ENCODE measurements at places on chromosomes 7 and 10. TPM values are rescaled to one million over a fixed set of nuclear protein-coding genes. Genes with fewer than 3 reads are reported as not detected.

DNA sequence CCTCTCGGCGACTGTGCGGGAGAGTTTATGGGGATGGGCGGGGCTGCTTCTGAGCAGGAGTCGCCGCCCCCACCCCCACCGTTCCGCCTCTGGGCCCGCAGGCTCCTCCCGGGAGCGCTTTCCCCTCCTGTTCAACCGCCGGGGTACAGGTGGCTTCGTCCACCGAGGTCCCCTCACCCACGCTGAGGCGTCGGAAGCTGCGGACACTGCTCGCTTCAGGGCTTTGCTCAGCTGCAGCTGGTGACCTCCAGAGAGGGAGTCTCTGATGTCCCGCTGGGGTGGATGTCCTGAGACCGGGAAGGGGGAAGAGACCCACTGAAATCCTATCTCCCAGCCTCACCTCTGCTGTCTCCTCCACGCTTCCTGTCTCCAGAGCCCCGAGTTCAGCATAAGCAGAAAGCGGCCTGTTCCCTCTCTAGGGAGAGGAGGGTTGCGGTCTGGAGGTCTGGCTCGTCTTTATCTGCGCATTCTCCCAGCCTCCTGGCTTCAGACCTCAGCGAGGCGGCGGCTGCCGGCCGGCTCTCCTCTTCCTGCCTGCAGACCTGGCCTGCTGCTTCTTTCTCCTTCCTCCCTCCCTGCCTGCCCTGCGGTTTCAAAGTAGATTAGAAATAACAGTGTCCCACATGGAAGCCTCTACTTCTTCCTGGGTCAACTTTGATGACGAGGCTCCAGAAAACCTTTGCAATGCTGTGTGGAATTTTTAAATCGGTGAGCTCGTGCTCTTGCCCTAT lies 1.8 kb downstream of the CYP2E1 start:
- DNase-seq = no peak

The TFR2 gene
- 0.49 TPM for polyA plus RNA-seq

GRCh38 chr7:105978035-105978434 lies 15.0 kb downstream of the CDHR3 start:
- DNase-seq = no peak

DNA sequence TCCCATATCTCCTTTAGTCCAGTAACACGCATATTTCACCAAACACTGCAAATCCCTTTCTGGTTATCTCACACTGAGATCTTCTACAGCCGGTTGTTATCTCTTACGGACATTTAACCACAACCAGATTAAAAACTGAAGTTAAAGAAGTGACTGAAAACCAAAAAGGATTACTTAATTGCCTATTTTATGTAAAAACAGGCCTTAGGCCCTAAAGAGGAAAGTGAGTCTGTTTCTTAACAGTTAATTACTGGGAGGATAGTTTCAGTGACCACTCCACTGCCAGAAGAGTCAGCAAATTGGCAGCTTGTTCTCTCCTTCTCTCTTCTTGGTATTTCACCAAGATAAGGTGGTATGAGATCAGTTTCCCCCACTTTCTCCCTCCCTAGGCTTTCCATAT lies 161.9 kb upstream of the MEOX2 start:
- DNase-seq = no peak

The ARL4A gene
- 37.6 TPM for polyA plus RNA-seq

The SPDYE11 gene
- 0.10 TPM for polyA plus RNA-seq

DNA sequence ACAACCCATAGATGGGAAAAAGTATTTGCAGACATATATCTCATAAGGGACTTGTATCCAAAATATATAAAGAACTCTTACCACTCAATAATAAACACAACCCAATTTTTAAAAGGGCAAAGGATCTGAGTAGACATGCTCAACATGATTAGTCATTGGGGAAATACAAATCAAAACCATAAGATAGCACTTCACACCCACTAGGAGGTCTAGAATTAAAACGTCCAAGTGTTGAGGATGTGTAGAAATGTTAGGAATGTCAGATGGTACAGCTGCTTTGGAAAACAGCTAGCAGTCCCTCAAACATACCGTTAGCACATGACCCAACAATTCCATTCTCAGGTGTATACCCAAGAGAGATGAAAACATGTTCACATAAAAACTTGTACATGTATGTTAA lies 8.3 kb downstream of the PSTK start:
- no peak for DNase-seq
